ENCODE measurements at places on chromosomes 4 and X. TPM values are rescaled to one million over a fixed set of nuclear protein-coding genes. Genes with fewer than 3 reads are reported as not detected.

EMCN gene
- 35.4 TPM for polyA plus RNA-seq

IDH3G gene
- 52.7 TPM for polyA plus RNA-seq

SSX3 gene
- polyA plus RNA-seq, result not detected

NLRP2B gene
- polyA plus RNA-seq, result 0.08 TPM

HSFX2 gene
- polyA plus RNA-seq, result 0.80 TPM

FMR1NB gene
- not detected for polyA plus RNA-seq

NPFFR2 gene
- 0.09 TPM for polyA plus RNA-seq

STK32B gene
- 3.0 TPM for polyA plus RNA-seq

SPINK2 gene
- polyA plus RNA-seq, result 0.65 TPM
